SK-N-MC (cell line): ENCODE measurements at places on chromosomes 7 and 10.

- DNase-seq: no peak
Observed at GRCh38 chr10:121900443-121901174, 27.2 kb downstream of the ATE1 start.

DNA sequence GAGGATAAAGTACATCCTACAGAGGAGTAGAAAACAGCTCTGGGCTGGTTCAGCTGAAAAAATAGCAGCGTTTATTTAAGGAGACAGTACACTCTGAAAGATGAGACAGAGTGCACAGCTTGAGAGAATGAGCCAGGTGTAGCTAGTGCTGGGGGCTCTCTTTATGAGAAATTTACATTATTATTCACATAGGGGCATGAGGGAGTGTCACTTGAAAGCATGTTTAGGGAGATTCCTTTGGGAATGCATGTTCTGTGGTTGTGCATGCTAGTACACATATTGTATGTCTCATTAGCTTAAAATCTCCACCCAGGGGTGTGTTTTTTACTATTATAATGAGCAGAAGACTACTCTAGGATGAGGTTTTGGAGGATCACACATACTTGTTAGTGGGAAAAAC is 1224.4 kb downstream of the REEP3 start:
- no peak for DNase-seq

DNA sequence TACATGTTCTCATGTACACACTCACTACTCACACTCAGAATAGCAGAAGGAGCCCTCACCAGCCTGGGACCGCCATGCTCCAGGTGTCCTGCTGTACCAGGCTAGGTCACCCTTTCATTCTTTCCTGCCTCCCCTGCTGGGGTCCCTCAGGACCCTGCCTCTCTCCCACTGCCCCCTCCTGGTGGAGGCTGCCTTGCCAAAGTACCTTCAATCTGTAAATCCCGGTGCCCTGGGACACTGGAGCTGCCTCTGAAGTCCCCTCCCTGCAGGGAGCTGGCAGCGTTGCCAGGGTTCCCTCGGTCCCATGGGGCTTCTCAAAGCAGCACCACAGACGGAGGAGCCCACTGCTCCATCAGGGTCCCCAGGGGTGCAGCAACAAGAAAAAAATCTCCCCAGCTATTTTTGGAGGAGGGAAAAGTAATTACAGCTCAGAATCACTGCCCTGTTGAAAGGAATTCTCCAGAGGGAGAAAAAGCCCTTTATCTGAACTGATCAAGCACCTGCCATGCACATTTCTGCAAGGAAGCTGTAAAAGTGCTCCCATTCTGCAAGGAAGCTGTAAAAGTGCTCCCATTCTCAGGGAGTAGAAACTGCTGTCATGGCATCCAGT is 259.9 kb downstream of the PTPRN2 start:
- DNase-seq: no peak

- DNase-seq: no peak
Observed at GRCh38 chr7:142303650-142304049, 45.8 kb upstream of the PRSS58 start.

GRCh38 chr10:131425752-131426533 is 114.4 kb upstream of the TCERG1L start:
- no peak for DNase-seq

- no peak for DNase-seq
Observed at GRCh38 chr10:35937546-35937945, 295.4 kb upstream of the FZD8 start.

DNA sequence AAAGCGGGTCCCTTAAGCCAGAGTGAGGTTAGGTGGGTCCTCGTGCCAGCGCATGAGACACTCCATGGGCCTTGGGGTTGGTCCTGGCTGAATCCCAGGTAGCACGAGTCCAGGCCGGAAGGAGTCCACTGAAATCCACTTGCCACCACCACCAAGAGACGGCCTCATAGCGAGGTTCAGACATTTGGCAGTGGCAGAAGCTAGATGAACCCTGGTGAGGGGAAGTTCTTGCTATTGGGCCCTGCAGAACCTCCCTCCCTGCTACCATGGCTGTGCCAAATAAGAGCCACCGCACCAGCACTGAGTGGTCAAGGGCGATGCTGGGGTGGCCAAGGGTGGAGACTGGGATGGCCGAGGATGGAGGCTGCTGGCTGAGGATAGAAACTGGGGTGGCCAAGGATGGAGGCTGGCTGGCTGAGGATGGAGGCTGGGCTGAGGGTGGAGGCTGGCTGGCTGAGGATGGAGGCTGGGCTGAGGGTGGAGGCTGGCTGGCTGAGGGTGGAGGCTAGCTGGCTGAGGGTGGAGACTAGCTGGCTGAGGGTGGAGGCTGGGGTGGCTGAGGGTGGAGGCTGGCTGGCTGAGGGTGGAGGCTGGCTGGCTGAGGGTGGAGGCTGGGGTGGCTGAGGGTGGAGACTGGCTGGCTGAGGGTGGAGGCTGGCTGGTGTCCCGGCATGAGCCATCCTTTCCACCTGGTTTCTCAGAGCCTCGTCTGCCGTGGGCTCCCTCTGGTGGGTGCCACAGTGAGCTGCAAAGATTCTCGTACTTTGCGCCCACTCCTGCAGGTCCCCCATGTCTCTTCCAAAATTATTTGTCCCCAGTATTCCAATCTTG is 88.2 kb downstream of the ELFN1 start:
- no peak for DNase-seq

DNA sequence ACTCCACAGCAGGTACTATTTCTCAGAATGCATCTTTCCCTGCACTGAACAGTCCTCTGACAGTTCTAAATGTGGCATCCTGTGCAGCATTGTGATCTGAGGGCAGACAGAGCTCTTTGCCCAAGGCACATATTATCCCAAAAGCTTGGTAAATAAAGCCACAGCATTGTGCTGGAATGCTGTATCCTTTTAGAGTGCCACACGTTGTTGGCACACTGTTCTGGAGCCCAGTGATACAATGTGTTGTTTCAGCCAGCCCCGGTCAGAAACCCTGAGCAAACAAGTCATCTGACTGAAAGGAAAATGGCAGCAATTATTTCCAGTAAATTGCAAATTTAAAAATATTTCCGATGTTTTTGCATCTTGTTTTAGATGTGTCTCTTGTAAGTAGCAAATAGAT is 45.4 kb downstream of the NAMPT start:
- DNase-seq: no peak

- no peak for DNase-seq
Observed at GRCh38 chr10:106338486-106338885, 826.0 kb downstream of the SORCS1 start.

- no peak for DNase-seq
Observed at GRCh38 chr7:20597339-20597738, 18.1 kb upstream of the ABCB5 start.

- DNase-seq: no peak
Observed at GRCh38 chr7:19117870-19118608, 603 bp upstream of the TWIST1 start.

DNA sequence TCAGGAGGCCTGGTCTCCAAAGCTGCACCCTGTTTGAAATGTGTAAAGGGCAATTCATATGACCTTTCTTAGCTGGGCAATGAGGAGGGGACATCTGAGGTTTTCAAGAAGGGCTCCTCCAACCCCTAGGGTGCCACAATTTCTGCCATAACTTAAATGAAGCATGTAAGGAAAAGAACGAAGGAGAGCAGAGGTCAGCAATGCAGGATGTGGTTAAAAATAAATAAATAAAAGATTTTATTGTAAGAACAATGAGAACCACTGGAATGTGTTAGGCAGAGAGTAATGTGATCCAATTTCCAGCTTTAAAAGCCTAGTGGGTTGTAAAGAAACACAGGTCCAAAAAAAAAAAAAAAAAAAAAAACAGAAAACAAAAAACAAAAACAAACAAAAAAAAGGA is 673.1 kb downstream of the TNS3 start:
- no peak for DNase-seq

DNA sequence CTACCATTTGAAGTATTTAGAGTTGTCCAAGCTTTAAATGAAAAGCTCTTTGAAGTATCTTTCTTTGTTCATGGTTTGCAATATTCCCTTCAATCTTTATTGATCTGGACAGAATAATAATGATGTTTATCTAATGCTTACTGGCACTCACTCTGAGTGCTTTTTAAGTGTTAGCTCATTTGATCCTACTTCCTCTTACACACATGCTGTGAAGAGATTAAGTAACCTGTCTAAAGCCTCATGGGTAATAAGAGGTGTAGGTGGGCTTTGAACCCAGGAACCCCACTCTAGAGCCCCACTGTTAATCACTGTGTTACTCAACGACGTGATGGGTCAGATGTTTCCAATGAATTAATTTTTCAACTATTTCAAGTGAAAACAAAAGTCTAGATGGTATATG is 31.1 kb upstream of the ADD3 start:
- DNase-seq: no peak

DNA sequence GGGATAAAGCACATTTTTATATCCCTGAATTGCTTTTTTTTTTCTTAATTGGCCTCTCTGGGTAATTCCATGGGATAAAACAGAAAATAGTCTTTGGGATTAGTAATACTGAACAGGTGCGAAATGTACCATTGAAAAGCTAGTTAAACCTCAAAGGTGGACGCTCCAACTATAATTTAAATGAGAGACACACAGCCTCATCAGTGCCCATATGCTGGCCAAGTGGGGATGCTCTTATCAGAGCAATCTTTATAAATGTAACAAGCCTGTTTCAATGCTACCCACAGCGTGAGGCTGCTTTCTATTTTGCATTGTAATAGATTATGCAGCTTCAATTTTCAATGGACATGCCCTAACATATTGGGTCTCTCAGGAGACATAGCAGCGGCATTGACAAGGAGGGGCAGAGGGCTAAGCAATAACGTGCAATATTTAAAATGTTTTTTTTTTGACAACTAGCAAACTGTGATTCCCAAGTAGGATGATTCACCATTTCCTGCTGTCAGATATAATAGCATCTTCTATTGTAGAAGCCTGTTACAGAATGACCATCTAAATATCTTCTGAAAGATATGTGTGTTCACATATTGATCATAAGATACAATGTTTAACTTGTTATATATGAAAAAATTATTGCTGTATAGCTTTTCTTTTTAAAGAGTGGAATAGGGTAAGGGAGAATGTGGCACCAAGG is 91.3 kb upstream of the BET1 start:
- no peak for DNase-seq

DNA sequence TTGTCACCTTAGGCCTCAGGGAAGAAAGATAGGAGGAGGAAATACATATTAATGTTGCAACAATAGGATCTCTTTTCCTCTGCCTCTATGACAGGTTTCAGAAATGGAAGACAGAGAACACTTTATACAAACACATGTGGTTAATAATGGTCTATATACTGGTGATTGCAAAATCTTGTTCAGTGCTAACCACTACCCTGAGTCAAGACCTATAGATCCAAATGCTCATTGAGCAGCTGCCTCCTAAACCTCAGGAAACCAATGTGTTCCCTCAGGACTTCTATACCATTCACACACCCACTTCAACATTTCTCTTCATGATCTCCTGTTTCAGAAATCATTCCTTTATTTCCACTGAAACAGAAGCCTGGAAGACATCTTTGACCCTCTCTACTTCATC is 32.5 kb upstream of the VWDE start:
- no peak for DNase-seq

DNA sequence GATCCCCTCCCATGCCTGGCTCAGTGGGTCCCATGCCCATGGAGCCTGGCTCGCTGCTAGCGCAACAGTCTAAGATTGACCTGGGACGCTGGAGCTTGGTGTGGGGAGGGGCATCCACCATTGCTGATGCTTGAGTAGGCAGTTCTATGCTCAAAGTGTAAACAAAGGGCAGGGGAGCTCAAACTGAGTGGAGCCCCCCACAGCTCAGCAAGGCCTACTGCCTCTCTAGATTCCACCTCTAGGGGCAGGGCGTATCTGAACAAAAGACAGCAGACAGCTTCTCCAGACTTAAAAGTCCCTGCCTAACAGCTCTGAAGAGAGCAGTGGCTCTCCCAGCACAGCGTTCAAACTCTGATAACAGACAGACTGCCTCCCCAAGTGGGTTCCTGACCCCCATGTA is 31.2 kb upstream of the FFAR4 start:
- no peak for DNase-seq

GRCh38 chr7:24669971-24670591 is 87.2 kb downstream of the GSDME start:
- no peak for DNase-seq

DNA sequence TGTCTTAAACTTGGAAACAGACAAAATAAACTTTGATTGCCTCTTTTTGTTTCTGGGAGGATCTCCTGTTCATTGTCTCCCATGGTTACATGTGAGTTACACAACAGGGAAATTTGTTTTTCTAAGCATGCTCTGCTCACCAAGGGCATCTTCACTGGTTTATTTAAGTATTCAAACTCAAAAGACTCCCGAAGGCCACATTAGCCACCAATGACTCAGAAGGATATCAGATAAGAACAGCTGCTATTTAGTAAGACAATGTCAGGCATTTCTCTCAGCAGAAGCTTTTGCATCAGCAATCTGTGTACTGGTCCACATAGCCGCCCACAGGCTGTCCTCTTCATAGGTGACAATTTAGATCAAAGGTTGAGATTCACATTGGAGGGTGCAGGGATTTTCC is 19.3 kb downstream of the OR6B1 start:
- DNase-seq: no peak

GRCh38 chr7:23467806-23468525 is 2.3 kb downstream of the IGF2BP3 start:
- no peak for DNase-seq

- no peak for DNase-seq
Observed at GRCh38 chr7:93028610-93029009, 89.2 kb downstream of the SAMD9 start.

DNA sequence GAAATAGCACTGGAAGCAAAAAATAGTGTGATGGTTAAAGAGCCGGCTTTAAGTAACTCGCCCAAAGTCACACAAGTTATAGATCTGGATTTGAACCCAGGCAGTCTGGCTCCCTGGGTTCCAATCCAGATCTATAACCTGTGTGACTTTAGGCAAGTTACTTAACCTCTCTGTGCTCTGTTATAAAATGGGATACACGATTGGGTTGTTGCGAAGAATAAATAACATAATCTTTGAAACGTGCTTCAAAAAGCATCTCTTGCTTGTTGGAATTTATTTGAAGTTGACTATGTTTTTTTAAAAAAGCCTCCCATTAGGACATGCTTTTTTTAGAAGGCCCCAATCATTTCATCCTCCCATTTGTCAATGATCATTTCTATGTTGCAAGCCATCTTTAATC is 3.5 kb upstream of the LCOR start:
- no peak for DNase-seq

DNA sequence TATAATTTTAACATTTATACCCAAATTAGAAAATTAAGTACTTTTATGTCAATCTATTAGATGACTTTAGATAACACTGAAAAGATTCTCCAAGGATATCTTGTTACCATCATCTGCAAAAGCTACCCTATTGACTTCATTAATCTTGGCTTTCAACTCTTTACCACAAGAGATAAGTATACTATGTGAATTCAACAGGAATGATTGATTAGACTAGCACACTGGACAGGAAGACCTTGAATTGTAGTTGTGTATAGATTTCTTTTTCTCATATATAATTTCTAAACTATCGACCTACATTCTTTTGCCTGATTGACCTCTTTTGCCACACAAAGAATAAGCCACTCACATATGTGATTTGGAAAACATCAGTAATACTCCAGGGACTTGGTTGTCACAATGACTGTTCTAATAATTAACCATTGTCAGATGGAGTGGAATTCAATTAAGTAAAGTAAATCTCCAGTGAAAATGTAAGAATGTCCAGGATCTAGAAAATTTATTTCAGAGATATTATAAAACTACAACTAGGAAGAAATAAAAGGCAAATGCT is 1132.0 kb downstream of the SORCS1 start:
- DNase-seq: no peak
